Activated CD8-positive, alpha-beta T cell treated with anti-CD3 and anti-CD28 coated beads, Interleukin-2, amount 10 ng/mL, durations not matched to agents 7 days and 5 days (primary cell): ENCODE measurements at places on chromosomes 16 and 17. TPM values are rescaled to one million over a fixed set of nuclear protein-coding genes. Genes with fewer than 3 reads are reported as not detected.

DNA sequence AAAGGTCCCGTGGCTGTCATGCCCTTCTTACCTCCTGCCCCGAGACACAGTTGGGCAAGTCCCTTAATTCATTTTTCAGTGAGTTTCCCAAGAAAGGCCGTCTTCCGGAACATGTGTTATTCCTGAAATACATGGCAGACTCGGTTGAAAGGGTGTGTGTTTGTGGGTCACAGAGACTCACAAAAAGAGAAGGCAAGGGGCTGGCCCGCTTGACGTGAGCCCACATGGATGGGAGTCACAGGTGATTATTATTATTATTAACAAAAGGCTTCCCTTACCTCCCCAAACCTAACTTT, 34.1 kb upstream of the CCR7 start:
- peak overlapping the region; percentile 69 for H3K4me3 ChIP-seq
- peaks cover 96% of the 10 kb centered on the region for H3K4me1 ChIP-seq
- peaks cover 36% of the 10 kb centered on the region for H3K36me3 ChIP-seq
- no peaks in the 10 kb centered on the region for H3K27me3 ChIP-seq
- DNase-seq: no peak

Gene TNP2
- total RNA-seq: not detected

- peaks cover 2% of the 10 kb centered on the region for H3K36me3 ChIP-seq
- H3K4me3 ChIP-seq: no peak overlapping the region
- no peaks in the 10 kb centered on the region for H3K27me3 ChIP-seq
- H3K27ac ChIP-seq: no peak overlapping the region
- H3K4me1 ChIP-seq: peaks cover 21% of the 10 kb centered on the region
These were observed 20.4 kb upstream of the MPHOSPH6 start for GRCh38 chr16:82190386-82190785.

Gene TRPV2
- 134 TPM for total RNA-seq

GRCh38 chr17:46738544-46738943, 79.9 kb downstream of the WNT3 start:
- no peaks in the 10 kb centered on the region for H3K4me1 ChIP-seq
- H3K27me3 ChIP-seq: no peaks in the 10 kb centered on the region
- peaks cover 10% of the 10 kb centered on the region for H3K36me3 ChIP-seq
- DNase-seq: no peak
- H3K4me3 ChIP-seq: no peak overlapping the region

GRCh38 chr17:59332749-59333377, 1.4 kb downstream of the YPEL2 start:
- peaks cover 3% of the 10 kb centered on the region for H3K27me3 ChIP-seq
- peak; percentile 47 for DNase-seq
- peaks cover 2% of the 10 kb centered on the region for H3K36me3 ChIP-seq
- peak overlapping the region; percentile 88 for H3K4me3 ChIP-seq
- peak overlapping the region; percentile 48 for H3K27ac ChIP-seq
- H3K4me1 ChIP-seq: peaks cover 52% of the 10 kb centered on the region

DNA sequence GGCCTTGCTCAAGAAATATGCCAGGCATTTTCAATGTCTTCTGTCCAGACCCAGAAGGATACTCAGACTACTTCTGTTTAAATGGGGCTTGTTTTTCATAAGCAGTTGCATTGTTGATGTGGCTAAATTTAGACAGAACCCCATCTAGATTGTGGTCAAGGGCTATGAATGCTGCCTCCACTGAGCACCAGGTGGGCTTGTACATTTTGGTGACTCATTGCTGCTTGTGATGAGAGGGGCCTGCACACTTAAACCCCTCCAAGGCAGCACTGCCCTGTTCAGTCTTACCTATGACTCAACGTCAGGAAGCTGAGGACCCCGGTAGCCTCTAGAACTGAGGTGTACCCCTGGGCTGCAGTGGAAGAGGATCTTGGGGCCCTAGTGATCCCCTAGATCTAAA, 144.0 kb downstream of the PRKCA start:
- H3K27me3 ChIP-seq: no peaks in the 10 kb centered on the region
- H3K4me1 ChIP-seq: peaks cover 37% of the 10 kb centered on the region
- H3K27ac ChIP-seq: no peak overlapping the region
- H3K36me3 ChIP-seq: peaks cover 51% of the 10 kb centered on the region

DNA sequence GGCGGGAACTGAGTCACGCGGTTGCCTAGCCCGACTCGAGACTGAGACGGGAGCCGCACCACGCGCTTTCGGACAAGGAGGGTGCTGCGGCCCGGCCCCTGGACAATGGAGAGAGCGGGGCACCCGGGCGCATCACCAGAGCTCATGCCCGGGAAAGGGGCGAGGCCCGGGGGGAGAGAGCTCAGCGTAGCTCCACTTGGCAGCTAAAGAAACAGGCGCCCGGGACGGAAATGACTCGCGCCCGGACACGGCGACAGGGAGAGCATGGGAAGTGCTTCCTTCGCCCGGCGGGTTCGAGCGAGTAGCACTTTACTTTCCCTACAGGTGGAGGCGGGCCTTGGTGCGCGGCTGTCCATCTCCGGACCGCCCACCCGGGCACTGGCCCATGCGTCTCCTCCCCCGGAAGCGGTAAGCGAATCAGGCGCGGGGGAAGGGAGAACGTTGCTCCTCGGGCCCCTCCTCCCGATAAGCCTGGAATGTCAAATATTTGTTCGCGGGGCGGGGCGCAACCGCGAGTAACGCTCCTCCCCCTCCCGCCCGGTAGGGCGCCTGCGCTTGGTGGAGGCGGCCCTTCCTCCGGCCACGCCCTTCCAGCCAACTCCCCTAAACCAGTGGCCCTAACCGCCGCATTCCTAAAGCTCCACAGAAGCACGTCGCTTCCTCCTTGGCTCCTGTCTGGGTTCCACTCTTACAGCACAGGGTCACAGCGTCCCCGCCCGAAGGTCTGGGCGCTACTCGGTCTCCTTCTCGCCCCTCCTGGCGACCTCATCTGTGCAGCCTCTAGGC, 1.5 kb upstream of the ESRP2 start:
- peaks cover 44% of the 10 kb centered on the region for H3K4me1 ChIP-seq
- H3K4me3 ChIP-seq: peak overlapping the region; percentile 89
- peak; percentile 92 for DNase-seq
- peaks cover 2% of the 10 kb centered on the region for H3K36me3 ChIP-seq
- peak overlapping the region; percentile 93 for H3K27ac ChIP-seq

- no peak for DNase-seq
- H3K4me3 ChIP-seq: no peak overlapping the region
- H3K27me3 ChIP-seq: no peaks in the 10 kb centered on the region
- H3K36me3 ChIP-seq: peaks cover 44% of the 10 kb centered on the region
- H3K4me1 ChIP-seq: no peaks in the 10 kb centered on the region
These were observed 12.3 kb upstream of the SLC38A8 start for GRCh38 chr16:84054916-84055315.

Gene ACE
- total RNA-seq: 0.18 TPM

DNA sequence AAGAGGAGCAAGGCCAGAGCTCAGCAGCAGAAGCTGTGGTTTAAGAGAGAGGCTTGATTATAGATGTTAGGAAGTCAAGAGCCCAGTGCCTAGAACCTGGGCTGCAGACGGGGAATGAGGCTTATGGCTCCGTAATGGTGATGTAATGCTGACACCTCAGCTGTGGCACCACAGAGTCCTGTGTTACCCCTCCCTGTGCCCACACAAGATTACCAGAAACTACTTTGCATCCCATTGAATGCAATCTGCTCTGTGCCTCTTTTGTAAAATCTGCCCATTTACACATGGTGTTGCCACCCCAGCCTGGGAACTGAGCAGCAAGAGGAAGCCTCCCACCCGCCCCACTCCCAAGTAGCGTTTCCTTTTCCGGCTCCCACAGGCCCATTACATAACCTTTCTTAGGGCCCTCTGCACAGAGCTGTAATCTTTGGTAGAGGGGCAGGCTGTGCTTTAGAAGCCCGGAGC, 57.0 kb downstream of the PITPNC1 start:
- DNase-seq: peak; percentile 65
- peak overlapping the region; percentile 95 for H3K27ac ChIP-seq
- H3K36me3 ChIP-seq: peaks cover 34% of the 10 kb centered on the region

GRCh38 chr16:12310286-12310685, 333.8 kb downstream of the SNX29 start:
- H3K27ac ChIP-seq: no peak overlapping the region
- no peaks in the 10 kb centered on the region for H3K36me3 ChIP-seq
- H3K4me1 ChIP-seq: no peaks in the 10 kb centered on the region
- no peak overlapping the region for H3K4me3 ChIP-seq
- H3K27me3 ChIP-seq: no peaks in the 10 kb centered on the region
- no peak for DNase-seq

DNA sequence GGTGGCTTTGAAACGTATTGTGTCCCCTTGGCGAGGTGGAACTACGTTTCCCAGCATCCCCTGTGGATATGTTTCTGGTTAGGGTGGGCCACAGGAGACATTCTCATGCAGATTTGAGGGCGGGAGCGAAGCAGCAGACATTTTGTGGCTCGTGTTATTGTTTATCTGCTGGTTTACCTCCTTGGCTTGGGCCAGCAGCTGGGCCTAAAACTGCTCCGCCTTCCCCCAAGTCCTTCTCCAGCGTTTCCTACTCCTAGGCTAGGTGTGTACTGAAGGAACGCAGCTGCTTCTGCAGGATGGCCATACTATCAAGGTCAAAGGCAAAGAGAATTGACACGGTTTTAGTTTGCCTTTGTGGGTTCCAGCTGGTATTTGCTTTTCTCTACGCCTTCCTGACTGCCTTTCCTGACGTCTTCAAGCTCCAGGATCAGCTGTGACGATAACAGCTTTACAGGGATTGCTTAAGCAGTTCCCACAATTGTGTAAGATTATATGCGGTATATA, 17.2 kb upstream of the WSB1 start:
- no peak for DNase-seq
- no peaks in the 10 kb centered on the region for H3K36me3 ChIP-seq
- H3K4me1 ChIP-seq: no peaks in the 10 kb centered on the region
- H3K4me3 ChIP-seq: no peak overlapping the region
- H3K27me3 ChIP-seq: peaks cover 5% of the 10 kb centered on the region
